Glutamatergic neuron (in vitro differentiated cells): ENCODE measurements at places on chromosomes 1 and 21. TPM values are rescaled to one million over a fixed set of nuclear protein-coding genes. Genes with fewer than 3 reads are reported as not detected.

Gene RGS7
- total RNA-seq: 16.0 TPM

Gene NDC1
- total RNA-seq: 10.6 TPM

Gene GJA9
- not detected for total RNA-seq

Gene TNNI3K
- total RNA-seq: not detected

Gene LRP8
- total RNA-seq: 57.9 TPM

Gene TDRD5
- not detected for total RNA-seq

Gene LORICRIN
- total RNA-seq: not detected
